ENCODE measurements at places on chromosomes 6 and 20.

DNA sequence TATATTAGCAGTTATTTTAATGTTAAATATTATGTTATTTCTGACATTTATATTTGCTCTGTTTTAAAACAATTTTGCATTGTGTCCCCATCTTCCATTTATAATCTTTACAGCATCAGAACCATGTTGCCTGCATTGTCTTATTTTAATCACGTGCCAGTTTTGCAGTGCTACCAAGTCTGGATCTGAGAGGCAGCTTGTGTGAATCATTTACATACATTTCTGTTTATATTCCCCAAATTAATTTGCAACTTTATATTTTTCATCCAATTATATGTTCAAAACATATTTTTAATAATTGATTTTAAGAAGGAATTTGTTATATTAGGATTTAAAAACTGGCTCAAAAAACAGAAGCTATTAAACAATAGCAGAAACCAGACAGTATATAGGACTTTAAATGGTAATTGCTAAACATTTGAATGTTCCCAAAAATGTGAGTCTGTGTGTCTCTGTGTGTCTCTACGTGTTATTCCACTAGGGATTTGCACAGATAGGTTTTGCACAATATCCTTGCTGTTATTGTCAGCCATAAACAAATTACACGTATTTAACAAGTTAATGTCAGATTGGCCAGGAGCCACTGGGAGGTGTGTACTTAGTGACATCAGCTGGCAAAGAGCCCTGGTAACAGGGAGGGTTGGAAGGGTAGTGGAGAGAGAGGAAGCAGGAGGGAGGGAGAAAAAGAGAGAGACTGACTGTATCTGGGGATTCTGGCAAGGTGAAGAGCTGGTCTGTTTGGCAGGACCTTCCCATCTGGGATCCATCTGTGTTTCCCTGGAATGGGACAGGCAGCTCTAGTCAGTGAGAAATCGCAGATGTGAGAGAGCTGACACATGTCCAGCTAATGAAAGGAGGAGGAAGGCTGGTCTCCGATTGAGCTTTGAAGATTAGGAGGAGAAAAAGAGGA, 72.1 kb downstream of the CBFA2T2 start:
- no peak for DNase-seq

DNA sequence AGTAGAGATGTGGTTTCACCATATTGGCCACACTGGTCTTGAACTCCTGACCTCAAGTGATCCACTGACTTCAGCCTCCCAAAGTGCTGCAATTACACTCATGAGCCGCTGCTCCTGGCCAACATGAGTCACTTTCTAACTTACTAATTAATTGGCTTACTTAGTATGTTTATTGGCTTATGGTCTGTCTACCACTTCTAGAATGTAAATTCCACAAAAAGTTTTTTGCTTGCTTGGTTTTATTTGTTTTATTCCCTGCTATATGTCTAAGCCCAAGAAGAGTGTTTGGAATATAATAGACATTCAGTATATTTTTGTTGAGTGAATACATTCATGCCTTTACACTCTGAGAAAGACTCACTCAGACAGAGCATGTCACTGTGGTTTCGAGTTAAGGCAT, 86.0 kb downstream of the SAMD3 start:
- no peak for DNase-seq

DNA sequence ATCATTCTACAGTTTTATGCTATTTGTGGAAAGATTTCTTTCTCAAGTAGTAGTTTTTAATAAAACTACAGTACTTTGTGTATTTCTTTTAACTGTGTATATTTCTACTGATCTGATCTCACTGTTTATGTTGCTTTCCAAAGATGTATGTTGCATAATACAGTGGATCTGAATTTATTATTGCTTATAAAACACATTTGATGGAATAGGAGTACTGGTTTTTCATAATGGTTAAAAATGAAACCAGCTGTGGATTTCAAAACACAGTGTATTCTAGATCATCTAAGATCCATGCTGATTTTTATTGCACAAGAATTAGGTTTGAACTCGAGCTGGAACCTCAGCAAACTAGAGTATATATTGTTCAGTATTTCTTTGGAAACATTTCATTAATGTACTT, 8.0 kb downstream of the NKX2-4 start:
- no peak for DNase-seq

DNA sequence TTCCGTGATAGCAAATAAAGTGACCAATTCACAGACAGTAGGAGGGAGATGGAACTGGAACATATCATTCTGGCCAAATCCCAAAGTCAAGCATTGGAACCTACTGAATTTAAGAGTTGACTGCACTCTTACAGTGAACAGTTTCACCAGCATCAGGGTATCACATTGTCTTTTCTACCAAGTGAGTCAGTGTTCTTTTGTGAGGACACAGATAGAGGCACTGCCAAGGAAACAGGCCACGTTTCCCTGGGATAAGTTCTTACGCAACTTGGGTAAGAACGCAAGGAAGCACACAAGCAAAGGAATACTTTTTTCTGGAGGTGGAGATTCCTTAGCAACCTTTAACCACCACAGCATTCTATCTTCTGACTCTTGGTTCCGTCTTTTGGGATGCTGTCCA, 28.6 kb upstream of the ENPP5 start:
- DNase-seq, result no peak

- DNase-seq, result no peak
Observed at GRCh38 chr6:25606151-25606550, 45.9 kb upstream of the SCGN start.
